ENCODE measurements at places on chromosomes 1 and 21. TPM values are rescaled to one million over a fixed set of nuclear protein-coding genes. Genes with fewer than 3 reads are reported as not detected.

GRCh38 chr1:162498496-162498810, 835 bp downstream of the UHMK1 start:
- H3K36me3 ChIP-seq, result peaks cover 32% of the 10 kb centered on the region
- no peak overlapping the region for H3K27ac ChIP-seq
- H3K4me3 ChIP-seq, result peak overlapping the region; percentile 90

DNA sequence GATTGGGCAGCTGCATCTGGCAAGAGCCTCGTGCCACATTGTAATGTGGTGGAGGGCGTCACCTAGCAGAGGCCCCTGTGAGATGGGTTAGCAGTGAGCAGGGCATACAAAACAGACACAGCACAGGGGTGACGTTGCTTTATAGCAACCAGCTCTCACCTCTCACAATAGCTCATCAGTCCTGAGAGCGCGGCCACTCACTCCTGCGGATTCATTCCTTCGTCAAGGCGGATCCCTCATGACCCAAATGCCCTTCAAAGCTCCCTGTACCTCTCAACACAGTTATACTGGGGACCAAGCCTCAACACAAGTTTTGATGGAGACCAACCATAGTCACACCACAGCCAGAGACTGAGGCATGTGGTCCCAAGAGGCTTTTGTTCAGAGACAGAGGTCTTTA, 22.9 kb downstream of the SLC37A1 start:
- no peaks in the 10 kb centered on the region for H3K27me3 ChIP-seq
- no peak overlapping the region for H3K27ac ChIP-seq
- no peak for DNase-seq
- no peaks in the 10 kb centered on the region for H3K36me3 ChIP-seq
- H3K4me1 ChIP-seq, result peaks cover 2% of the 10 kb centered on the region

- no peak overlapping the region for H3K27ac ChIP-seq
- H3K27me3 ChIP-seq, result no peaks in the 10 kb centered on the region
- no peaks in the 10 kb centered on the region for H3K36me3 ChIP-seq
- no peak overlapping the region for H3K4me3 ChIP-seq
Measured at GRCh38 chr1:97270508-97271307, 549.1 kb downstream of the PTBP2 start.

DNA sequence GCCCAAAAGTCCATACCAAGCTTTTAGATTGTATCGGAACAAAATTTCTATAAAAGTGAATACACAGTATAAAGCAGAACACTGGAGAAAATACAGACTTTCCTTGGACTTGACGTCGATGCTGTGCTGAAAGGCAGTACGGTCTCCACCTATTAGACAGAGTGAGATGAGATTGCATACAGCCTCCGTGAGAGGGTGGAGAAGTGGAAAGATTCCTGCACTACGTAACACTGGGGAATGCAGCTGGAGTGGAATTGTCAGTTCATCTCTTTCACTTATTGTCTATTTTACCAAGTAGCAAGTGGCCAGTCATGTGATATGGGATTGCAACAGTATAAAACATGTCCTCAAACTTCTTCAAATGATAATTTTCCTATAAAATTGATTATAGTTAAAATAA, 209.5 kb downstream of the ZP4 start:
- H3K27me3 ChIP-seq, result no peaks in the 10 kb centered on the region

AZIN2 gene
- 0.50 TPM for total RNA-seq

C8B gene
- total RNA-seq, result not detected

VCAM1 gene
- total RNA-seq, result 0.07 TPM

All from H9 (cell line).